ENCODE measurements at places on chromosomes 13 and 19. TPM values are rescaled to one million over a fixed set of nuclear protein-coding genes. Genes with fewer than 3 reads are reported as not detected.
A peak's percentile ranks its signal among the peaks of the same experiment; 100 is the strongest.

DNA sequence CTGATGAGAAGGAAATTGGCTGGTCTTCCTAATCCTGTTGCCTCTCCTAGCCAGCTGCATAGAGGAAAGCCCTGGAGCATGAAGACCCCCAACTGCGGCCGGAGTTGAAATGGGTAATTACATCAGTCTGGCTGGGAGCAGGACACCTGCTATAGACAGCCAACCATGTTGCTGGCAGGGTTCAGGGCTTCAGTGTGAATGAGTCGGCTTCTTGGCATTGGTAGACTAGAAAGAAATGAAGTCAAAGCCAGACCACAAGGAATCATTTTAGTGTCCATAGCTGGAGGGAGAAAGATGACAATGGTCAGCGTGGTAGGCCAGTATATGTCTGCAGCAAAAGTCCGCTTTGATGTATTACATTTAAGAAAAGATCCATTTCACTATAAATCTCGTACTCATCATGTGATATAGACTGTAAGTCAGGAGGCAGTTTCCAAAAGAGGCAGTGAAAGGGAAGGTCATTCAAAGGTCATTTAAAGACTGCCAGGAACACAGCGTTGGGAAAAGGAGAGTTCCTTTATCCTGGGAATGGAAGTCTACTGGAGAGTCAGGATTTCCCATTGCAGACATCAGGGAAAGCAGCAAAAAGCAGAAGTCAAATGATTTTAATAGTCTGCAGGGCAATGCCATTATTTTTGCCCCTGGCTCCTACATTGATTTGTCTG is 262.7 kb downstream of the DNAJC15 start:
- H3K27ac ChIP-seq = no peak overlapping the region
- DNase-seq = no peak
- no peaks in the 10 kb centered on the region for H3K36me3 ChIP-seq
- H3K4me3 ChIP-seq = no peak overlapping the region

GRCh38 chr19:38852231-38853044 is 2.7 kb upstream of the HNRNPL start:
- DNase-seq = no peak
- H3K4me3 ChIP-seq = peak overlapping the region; percentile 61
- H3K27me3 ChIP-seq = no peaks in the 10 kb centered on the region

DNA sequence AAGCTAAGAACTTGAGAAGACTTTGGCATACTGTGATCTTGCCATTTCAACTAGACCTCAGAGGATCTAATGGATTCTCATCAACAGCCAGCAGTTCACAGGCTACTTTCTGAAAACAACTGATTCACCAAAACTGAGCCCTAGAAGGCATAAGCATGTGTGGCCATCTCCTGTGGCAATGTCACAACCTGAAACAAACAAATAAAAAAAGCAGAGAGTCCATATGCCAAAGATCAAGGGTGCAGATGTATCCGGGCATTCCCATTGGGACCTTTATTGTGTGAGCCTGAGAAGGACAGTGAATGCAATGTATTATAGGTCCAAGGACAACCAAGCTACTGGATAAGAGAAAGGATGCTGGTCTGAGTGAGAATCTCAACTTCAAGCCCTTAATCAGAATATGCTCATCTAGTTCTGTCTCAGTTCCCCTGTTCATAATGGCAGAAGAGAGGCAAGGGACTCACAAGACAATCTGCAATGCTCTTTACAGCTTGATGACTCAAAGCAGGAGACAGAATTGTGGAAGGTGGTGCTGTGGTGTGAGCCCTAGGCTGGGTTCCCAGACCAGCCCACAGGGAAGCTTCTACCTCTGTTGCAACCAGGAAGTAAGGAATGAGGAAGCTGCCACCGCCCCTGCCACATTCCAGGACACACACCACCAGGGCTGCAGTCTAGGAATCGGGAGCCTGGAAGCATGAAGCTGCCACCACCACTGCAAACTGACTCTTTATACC is 133.7 kb downstream of the RAP2A start:
- H3K4me3 ChIP-seq = no peak overlapping the region
- no peaks in the 10 kb centered on the region for H3K27me3 ChIP-seq
- DNase-seq = peak; percentile 87
- H3K36me3 ChIP-seq = no peaks in the 10 kb centered on the region

DNA sequence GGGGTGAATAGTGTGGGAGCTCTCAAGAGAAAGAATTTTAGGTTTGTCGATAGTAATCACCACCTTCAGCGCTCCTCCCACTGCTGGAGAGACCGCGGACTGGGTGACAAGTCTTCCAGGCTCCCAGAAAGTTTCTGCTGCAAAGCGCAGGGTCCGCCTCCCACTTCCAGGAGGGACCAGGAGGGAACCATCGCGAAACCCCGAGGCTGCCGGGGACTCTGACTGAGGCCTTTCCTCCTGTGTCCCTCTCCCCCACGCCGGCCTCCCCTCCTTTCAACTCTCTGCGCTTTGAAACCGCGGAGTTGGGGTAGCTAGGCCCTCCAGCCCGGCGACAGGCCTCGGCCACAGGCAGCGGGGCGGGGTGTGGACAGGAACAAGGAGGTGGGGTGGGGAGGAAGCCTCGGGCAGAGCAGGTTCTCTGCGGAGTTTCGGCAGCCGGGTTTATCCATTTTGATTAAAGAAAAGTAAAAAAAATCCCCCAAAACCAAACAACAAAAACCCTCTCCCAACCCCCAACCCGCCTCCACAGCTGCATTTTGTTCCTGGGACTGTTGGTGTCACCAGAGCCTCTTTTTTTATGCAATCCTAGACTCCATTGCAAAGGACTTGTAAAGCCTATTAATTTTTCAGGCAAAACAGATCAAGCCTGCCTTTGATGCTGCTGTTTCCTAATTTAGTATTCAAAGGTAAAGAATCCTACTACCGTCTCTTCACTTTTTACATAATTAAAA is 157.2 kb downstream of the TM9SF2 start:
- peak; percentile 71 for DNase-seq
- H3K4me1 ChIP-seq = peaks cover 2% of the 10 kb centered on the region
- peaks cover 6% of the 10 kb centered on the region for H3K27me3 ChIP-seq
- H3K27ac ChIP-seq = peak overlapping the region; percentile 40

Gene ZNF578
- 2.6 TPM for polyA plus RNA-seq

Gene PEG3
- polyA plus RNA-seq = 24.4 TPM

DNA sequence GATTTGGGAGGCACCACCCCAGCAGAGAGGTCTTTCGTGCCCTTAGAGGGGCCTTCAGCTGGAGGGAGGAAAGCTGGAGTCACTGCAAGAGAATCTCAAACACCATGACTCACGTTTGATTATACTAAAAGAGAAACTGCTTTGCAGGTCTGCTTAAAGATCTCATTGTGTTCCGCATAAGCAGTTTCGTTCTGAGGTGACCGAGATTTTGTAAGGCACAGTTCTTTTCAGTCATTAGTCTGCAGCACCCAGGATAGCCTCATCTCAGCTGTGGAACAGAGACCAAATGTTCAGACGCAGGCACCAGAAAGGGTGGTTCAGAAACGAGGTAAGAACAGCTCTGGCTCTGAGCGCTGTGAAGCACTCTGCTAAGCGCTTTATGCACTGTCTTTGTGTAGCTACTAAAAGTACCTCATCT is 71.2 kb upstream of the GTF3A start:
- DNase-seq = peak; percentile 42
- H3K27me3 ChIP-seq = no peaks in the 10 kb centered on the region
- no peaks in the 10 kb centered on the region for H3K36me3 ChIP-seq
- H3K27ac ChIP-seq = peak overlapping the region; percentile 16
- peaks cover 10% of the 10 kb centered on the region for H3K4me1 ChIP-seq
- no peak overlapping the region for H3K4me3 ChIP-seq

Gene PRKCG
- polyA plus RNA-seq = 0.67 TPM

Gene OR7A5
- not detected for polyA plus RNA-seq

DNA sequence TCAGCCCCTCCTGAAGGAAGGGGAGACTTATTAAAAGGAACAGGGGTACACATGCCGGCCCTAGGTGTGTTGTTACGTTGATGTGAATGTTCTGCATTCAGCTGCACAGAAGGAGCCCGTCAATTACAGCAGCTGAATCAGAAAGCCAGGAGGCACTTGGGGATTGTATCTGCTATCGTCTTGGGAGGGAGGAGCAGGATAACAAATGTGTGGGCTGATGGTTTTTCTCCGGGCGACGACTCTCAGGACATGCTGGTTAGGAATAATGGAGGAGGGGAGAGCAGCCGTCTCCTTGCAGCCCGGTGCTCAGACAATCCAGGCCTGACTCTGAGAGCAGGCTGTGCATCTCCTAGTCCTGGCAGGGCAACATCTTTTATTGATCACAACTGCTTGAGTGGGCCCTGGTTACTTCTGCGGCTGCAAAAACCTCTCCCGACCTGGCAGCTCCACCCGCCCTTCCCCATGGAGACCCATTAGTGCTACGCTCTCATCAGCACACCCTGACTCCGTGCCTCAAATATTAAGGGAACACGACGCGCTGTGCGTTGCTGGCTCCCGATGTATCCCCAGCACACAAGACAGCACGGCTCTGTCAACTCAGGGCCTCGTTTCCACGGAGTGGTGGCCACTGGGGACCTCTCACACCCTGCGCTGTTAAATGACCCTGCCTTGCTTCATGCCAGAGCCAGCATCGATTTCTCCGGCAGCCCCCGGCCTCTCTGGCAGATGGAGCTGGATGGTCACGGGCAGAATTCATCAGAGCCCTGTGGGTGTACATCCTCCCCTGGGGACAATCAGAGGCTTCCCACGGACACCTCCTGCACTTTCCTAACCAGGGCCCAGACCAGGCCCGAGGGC is 25.3 kb downstream of the PEPD start:
- H3K27me3 ChIP-seq = no peaks in the 10 kb centered on the region
- no peak for DNase-seq
- no peak overlapping the region for H3K27ac ChIP-seq
- peaks cover 25% of the 10 kb centered on the region for H3K36me3 ChIP-seq

- peak; percentile 48 for DNase-seq
- H3K36me3 ChIP-seq = no peaks in the 10 kb centered on the region
- peaks cover 5% of the 10 kb centered on the region for H3K4me1 ChIP-seq
- peaks cover 38% of the 10 kb centered on the region for H3K27me3 ChIP-seq
- H3K27ac ChIP-seq = peak overlapping the region; percentile 55
- peak overlapping the region; percentile 57 for H3K4me3 ChIP-seq
Measured at GRCh38 chr13:20127562-20128458, 33.0 kb downstream of the GJA3 start.

Gene BRME1
- 4.7 TPM for polyA plus RNA-seq

- H3K4me3 ChIP-seq = no peak overlapping the region
- H3K27ac ChIP-seq = no peak overlapping the region
- no peak for DNase-seq
- peaks cover 2% of the 10 kb centered on the region for H3K4me1 ChIP-seq
- H3K27me3 ChIP-seq = no peaks in the 10 kb centered on the region
Measured at GRCh38 chr13:43019811-43020210, 3.6 kb upstream of the DNAJC15 start.

GRCh38 chr19:32691291-32691951 is at the start of gene NUDT19:
Gene NUDT19, plus strand, starts transcription at chr19:32691821. Its CDS starts 140 bp downstream, at chr19:32691961.
- H3K4me3 ChIP-seq = peak within 1 kb of the TSS; percentile 50
- no peaks in the 10 kb centered on the region for H3K36me3 ChIP-seq
- DNase-seq = peak; percentile 81

DNA sequence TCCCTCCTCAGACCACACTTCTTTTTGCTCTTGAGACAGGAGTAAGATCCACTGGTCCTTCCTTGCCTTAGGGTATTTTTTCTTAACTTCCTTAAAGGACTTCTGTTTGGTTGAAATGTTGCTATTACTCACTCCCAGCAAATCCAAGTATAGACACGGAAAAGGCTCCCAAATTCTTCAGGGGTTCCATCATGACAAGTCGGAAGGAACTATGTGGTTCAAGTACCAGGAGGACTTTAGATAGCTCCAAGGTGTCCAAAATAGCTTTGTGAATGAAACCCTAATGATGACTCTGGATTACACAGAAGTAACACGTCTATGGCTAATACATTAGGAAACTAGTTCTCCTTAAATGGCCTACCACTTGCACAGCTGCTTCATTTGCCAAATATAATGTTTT is 238.7 kb downstream of the KCTD12 start:
- no peaks in the 10 kb centered on the region for H3K36me3 ChIP-seq
- H3K4me3 ChIP-seq = no peak overlapping the region
- DNase-seq = no peak
- no peaks in the 10 kb centered on the region for H3K27me3 ChIP-seq

- peaks cover 12% of the 10 kb centered on the region for H3K27me3 ChIP-seq
- no peak for DNase-seq
- H3K36me3 ChIP-seq = no peaks in the 10 kb centered on the region
- H3K4me3 ChIP-seq = no peak within 1 kb of the TSS
- no peak within 1 kb of the TSS for H3K27ac ChIP-seq
Measured at GRCh38 chr19:43353606-43354304, at the start of gene CD177. Gene CD177, plus strand, starts transcription at chr19:43353686. Its CDS starts 29 bp downstream, at chr19:43353715.

Gene TICAM1
- polyA plus RNA-seq = 16.1 TPM

DNA sequence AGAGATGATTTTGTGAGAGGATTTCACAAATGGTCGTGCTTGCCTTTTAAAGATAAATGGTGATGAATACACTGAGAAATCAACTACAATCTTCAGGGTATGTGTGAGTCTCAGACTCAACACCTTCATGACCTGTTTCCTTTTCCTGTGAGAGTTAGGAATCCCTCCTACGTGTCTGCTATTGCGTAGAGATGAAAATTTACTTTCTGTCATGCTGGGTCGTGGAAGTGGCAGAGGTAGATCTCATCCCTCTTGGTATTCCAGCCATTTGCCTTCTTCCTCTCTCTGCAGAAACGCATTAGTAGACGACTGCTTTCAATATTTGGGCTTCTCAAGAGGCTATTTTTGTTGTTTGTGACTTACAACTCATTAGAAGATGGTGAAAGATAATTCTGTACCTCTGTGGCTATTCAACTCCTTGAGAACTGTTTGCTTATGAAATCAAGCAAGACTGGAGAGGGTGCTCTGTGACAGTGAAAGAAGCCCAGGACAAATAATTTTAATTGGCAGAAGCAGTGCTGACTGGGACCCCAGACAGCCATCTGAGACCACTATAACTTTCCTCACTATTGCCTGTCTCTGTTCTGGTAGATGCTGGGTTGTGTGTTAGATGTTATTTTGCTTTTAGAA is 233.1 kb downstream of the LACC1 start:
- H3K36me3 ChIP-seq = no peaks in the 10 kb centered on the region
- H3K27ac ChIP-seq = no peak overlapping the region
- no peak for DNase-seq
- H3K27me3 ChIP-seq = no peaks in the 10 kb centered on the region

DNA sequence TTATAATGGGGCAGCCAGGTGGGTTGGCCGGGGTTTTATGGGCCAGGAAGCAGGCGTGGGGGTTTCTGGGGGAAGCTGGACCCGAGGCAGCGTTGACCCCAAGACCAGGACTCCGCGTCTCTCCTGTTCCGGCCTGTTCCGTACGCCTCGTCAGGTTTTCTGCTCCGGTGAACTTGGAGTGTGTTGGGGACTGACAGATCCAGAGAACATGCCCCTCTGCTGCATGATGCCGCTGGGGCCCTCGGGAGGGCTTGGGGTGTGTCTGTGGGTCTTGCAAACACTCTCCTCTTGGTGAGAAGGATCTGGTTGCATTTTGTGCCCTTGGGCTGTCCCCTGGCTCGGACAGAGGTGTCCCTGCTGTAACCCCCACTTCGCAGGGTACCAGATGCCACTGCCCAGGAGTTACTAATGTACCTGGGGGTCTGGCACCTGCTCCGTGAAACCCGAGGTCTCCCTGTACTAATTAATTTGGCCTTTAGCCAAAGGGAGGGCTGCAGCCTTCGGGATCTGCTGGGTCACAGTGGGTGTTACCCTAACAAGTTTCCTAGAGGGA is 15.6 kb downstream of the KDM4B start:
- DNase-seq = no peak
- H3K4me1 ChIP-seq = no peaks in the 10 kb centered on the region
- H3K27me3 ChIP-seq = no peaks in the 10 kb centered on the region

Gene PABPC3
- polyA plus RNA-seq = 0.51 TPM
